Endodermal cell (in vitro differentiated cells): ENCODE measurements at places on chromosomes 3 and 15. TPM values are rescaled to one million over a fixed set of nuclear protein-coding genes. Genes with fewer than 3 reads are reported as not detected.

GRCh38 chr3:29919571-29919970 lies 638.7 kb downstream of the RBMS3 start:
- DNase-seq: no peak

DNA sequence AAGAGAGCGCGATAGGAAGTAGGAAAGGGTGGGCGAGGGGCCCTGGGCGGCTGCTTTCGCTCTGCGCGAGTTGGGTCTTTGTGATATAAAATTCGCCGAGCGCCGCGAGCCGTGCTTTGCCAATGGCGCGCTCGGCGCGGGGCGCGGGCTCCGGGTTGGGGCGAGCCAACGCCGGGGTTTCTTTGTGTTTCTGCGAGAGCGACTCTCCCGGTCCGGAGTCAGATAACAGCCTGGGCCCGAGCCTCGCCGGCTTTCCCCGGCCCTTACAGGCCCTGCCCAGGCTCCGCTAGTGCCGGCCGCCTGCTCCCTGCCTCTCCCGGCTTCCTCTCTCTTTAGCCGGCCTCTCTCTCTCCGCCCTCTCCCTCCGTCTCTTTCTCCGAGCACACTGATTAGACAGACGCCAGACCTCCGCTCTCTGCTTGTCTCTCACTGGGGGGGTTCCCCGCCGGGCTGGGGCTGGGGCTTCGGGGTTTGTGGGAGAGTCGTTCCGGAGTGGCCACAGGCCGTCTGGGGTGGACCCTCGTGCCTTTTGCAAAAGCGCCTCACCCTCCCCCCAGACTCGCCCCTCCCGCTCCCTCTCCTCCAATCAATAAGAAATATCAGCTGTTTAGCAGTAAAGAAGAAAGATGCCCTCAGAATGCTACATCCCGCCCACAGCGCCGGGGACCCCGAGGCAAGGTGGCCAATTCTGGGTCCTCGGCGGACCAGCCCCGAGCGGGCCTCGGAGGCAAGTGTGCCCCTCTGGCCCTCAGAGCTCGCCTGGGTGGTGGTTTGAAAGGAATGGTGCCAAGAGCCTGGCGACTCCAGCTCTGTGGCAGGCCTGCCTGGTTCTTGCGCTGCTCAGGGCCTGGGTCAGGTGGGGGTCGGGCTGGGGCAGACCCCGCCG lies 2.9 kb downstream of the NR2F2 start:
- peak; percentile 88 for DNase-seq

DNA sequence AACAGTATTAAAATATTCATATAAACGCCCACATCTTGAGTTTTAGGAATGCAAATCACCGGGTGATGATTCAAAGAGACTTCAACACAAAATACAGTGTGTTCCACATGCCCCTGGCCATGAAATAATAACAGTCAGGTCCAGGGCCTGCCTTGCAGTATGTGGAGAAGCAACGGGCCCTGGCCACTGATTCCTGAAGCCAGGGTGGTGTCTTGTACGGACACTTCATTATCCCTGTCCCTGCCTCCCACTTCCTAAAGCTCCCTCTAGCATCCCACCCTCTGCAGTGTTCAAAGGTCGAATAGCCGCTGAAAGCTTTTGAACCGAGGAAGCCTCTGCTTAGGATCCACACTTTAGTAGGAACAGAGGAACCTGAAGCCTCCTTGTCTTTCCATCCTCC lies 50.4 kb upstream of the PCSK6 start:
- DNase-seq: peak; percentile 7

- no peak for DNase-seq
These were observed 8.4 kb downstream of the ABHD2 start for GRCh38 chr15:89096664-89097063.

DNA sequence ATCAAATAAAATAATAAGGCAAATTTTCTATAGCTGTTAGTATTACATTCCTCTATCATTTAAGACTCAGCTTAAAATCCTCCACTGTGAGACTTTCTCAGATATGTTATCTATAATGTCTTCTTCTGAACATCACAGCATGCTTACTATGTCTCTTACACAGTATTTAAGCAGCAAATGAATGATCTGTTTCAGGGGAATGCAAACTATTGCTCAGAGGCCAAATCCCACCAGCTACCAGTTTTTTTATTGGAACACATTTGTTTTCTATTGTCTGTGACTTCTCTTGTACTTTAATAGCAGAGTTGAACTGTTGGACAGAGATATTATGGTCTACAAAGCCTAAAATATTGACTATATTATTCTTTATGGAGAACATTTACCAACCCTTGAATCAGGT lies 59.6 kb downstream of the C3orf38 start:
- DNase-seq: no peak

DNA sequence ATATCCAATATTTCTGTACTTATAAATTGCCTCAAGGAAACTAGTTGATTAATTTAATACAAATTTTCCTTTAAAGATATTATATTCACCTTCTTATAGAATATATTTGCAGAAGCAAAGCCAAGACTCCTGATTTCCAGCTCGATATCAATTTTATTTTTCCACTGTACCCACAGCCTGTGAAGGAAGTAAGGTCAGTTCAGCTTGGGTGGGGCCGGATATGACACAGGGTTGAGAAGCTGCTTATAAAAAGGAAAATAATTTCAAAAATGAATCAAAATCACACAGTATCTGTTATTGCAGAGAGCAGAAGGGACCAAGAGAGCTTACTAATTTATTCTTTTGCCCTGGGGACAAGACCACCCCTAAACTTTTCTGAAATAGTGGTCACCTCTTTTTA lies 491.4 kb downstream of the TUSC7 start:
- DNase-seq: no peak

GRCh38 chr3:49133226-49133951 lies 539 bp upstream of the LAMB2 start:
- peak; percentile 92 for DNase-seq

GRCh38 chr3:8607234-8608040 lies 37.2 kb downstream of the SSUH2 start:
- DNase-seq: peak; percentile 84

DNA sequence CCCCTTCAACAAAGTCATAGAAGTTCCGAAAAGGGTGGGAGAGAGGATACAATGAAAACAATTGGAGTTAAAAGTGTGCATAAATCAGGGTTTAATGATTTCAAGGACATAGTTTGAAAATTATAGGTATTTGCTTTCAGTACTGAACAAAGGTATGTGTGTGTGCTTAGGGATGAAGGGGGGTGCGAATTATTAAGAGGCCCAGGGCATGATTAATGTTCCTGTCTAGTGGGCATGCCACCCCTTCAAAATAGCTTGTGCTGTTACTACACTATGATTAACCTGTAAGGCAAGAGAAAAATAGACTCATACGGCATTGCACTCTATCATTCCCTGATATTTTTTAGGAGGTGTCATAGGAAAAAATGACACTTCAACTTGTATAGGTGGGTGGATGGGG lies 731.6 kb downstream of the NAALADL2 start:
- DNase-seq: no peak

DNA sequence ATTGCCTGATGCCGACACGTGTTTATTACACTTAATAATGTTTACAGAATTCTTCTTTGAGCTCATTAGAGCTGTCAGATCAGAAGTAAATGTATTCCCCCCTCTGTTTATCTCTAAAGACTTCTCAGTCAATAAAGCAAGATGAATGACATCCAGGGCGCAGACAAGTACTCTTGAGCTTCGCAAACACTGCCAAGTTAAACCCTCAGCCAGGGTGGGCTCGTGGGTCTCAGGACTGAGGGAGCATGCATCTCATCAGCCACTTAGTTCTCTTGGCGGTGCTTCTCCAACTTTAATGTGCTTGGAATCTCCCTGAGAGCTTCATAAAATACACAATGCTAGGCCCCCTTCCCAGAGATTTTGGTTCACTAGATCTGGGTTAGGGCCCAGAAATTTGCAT lies 333.9 kb upstream of the THRB start:
- DNase-seq: no peak

DNA sequence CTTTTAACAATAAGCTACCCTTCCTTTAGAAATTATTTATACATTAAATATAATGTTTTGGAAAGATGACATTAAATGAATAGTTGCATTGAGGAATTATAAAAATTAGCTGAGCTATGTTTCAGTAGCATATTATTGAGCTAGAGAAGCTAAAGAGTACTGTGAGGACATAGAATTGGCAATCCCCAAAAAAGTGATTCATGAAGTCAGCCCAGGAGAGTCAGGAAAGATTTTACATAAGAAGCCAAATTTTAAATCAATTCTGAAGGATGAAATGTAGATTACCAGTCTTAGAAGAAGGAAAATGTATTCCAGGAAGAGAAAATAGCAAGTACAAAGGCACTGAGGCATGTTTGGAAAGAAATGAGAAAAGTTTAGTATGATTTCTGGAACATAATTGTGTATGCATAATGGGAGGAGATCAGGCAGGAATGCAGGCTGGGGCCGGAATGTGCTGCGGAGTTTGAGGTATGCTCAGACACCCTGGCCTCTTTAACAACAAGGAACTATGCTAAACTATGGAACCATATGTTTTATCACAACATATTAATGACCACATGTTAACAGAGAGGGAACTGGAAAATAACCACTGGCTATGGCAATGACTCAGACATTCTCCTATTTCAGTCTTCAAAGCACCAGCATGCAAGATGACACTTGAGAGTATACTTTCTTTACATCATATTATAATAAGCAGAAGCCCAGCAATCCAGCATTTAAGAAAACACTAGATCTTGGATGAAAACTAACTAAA lies 103.3 kb upstream of the COL8A1 start:
- no peak for DNase-seq

GRCh38 chr3:30170681-30171438 lies 435.5 kb upstream of the TGFBR2 start:
- DNase-seq: no peak

- no peak for DNase-seq
These were observed 52.7 kb downstream of the RBMS3 start for GRCh38 chr3:29333576-29333975.

GRCh38 chr3:18444595-18445400 lies 19.7 kb upstream of the SATB1 start:
- peak; percentile 87 for DNase-seq

- peak; percentile 17 for DNase-seq
These were observed 32.3 kb downstream of the ALDH1L1 start for GRCh38 chr3:126147932-126148683.

GRCh38 chr15:45719490-45719889 lies 84.7 kb downstream of the SQOR start:
- peak; percentile 68 for DNase-seq

DNA sequence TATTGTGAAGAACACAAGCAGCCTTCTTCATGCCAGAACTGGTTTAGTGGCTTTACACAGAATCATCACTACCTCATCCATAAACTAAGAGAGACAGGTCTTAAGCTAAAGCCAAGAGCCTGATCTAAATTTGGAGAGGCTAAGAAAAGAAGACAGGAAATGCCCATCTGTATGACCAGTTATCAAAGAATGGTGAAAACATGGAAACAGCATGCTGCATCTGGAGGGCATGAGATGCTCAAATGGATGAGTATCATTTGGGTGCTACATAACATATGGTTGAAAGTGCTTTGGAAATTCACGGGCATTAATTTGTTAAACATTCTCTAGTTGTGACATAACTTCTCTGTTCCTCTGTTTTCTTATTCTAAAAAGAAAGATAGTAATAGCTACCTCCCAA lies 112.5 kb downstream of the CPNE4 start:
- DNase-seq: no peak

- no peak for DNase-seq
These were observed 524.1 kb upstream of the CFAP20DC start for GRCh38 chr3:59573911-59574310.

GRCh38 chr15:40197434-40197833 lies 36.6 kb downstream of the BUB1B start:
- no peak for DNase-seq

- DNase-seq: no peak
These were observed 4.3 kb upstream of the FGD5 start for GRCh38 chr3:14814411-14814871.

GRCh38 chr3:147410526-147411237 lies 1.5 kb downstream of the ZIC1 start:
- peak; percentile 85 for DNase-seq

DNA sequence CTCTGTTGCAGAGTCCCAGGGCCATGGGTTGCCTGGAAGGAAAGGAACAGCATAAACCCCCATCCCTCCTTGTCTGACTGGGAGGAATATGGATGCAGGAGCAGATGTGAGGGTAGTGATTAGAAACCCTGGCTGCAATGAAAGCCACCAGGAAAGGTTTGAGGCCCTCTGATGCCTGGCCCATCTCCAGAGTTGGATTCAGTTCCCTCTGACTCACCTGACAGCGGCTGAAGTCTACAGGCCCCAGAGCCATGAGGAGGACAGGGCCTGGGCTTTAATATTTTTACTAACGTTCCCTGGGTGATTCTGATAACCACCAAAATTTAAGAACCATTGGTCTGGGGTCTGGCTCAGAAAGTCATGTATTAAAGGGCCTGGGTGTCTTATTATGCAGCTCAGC lies 214.0 kb downstream of the EPHB1 start:
- DNase-seq: no peak

DNA sequence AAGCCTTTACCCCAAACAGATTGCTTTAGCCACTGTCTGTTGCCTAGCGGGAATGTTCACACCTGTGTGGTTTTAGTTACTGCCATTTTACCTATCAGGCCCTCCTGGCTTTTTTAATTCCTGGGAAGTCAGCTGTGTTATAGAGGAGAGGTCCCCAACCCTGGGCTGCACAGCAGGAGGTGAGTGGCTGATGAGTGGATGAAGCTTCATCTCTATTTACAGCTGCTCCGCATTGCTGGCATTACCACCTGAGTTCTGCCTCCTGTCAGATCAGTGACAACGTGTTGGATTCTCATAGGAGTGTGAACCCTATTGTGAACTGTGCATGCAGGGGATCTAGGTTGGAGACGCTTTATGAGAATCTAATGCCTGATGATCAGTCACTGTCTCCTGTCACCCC lies 127.0 kb downstream of the MBNL1 start:
- peak; percentile 63 for DNase-seq

GRCh38 chr3:168844894-168845482 lies 749.3 kb upstream of the GOLIM4 start:
- DNase-seq: no peak

DNA sequence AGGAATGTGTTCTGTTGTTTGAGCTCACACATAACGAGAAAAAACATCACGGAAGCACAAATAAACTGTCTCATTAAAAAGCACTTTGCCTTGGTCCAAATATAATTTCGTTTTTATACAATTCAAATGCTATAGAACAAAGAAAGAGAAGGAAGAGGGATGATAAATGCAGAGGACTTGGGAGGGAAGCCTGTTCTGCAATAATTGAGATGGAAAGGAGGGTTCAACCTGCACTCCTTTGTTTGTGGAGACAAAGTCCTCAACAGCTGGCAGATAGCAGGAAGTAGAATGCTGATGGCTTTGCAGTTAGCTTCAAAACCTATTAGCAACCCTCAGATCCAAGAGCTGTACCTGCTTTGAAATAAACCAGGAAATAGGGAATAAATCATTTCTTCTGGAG lies 1010.8 kb downstream of the FHIT start:
- peak; percentile 40 for DNase-seq

FBLN2 gene
- total RNA-seq: 78.3 and 86.1 TPM in 2 replicates

STARD9 gene
- total RNA-seq: 2.0 and 2.9 TPM in 2 replicates

STRC gene
- total RNA-seq: 0.42 to 0.68 TPM (median 0.62 TPM) in 3 replicates

CGGBP1 gene
- 72.0 and 81.5 TPM in 2 replicates for total RNA-seq

CPLX3 gene
- total RNA-seq: not detected in 2 replicates

PIERCE2 gene
- total RNA-seq: 2.3 to 3.2 TPM (median 3.2 TPM) in 3 replicates

ROPN1B gene
- not detected in 2 replicates for total RNA-seq

ACAN gene
- total RNA-seq: 0.23 to 0.38 TPM (median 0.29 TPM) in 3 replicates

CACNA1D gene
- 2.2 to 3.8 TPM (median 3.7 TPM) in 3 replicates for total RNA-seq

DAPK2 gene
- 1.9 and 2.4 TPM in 2 replicates for total RNA-seq

ITIH3 gene
- not detected in 3 replicates for total RNA-seq

KLHL6 gene
- total RNA-seq: 0.36 and 0.40 TPM in 2 replicates

SLC6A20 gene
- 1.5 TPM in 2 replicates for total RNA-seq

BOC gene
- total RNA-seq: 10.8 to 12.3 TPM (median 11.3 TPM) in 3 replicates

ACKR4 gene
- total RNA-seq: not detected in 2 replicates

CILP gene
- total RNA-seq: not detected in 2 replicates

RASL12 gene
- total RNA-seq: 22.5 and 27.2 TPM in 2 replicates

GOLGA6D gene
- 0.21 to 0.24 TPM in 2 of 3 replicates, not detected in the other for total RNA-seq

PARP15 gene
- 0.18 and 0.27 TPM in 2 replicates for total RNA-seq
